ENCODE measurements at places on chromosomes 5 and 9. TPM values are rescaled to one million over a fixed set of nuclear protein-coding genes. Genes with fewer than 3 reads are reported as not detected.

The CD74 gene
- not detected for polyA plus RNA-seq

The MCC gene
- polyA plus RNA-seq, result 4.6 TPM

The SLC28A3 gene
- polyA plus RNA-seq, result not detected

The IFNA2 gene
- polyA plus RNA-seq, result not detected

The GABRA6 gene
- 2.2 TPM for polyA plus RNA-seq

The IFNA21 gene
- polyA plus RNA-seq, result not detected

The NEUROG1 gene
- polyA plus RNA-seq, result not detected

The ASPN gene
- 0.35 TPM for polyA plus RNA-seq

The TNFSF8 gene
- not detected for polyA plus RNA-seq

The PARP8 gene
- polyA plus RNA-seq, result 29.9 TPM

The ARAP3 gene
- polyA plus RNA-seq, result 1.8 TPM

The PDE4D gene
- 35.9 TPM for polyA plus RNA-seq

Measured in neural cell (in vitro differentiated cells).